ENCODE measurements at places on chromosomes 4 and X.

GRCh38 chrX:72029483-72030411, 102.0 kb downstream of the RTL5 start:
- DNase-seq, result peak; percentile 48

GRCh38 chrX:23822397-23822796, 39.4 kb downstream of the SAT1 start:
- DNase-seq, result no peak

DNA sequence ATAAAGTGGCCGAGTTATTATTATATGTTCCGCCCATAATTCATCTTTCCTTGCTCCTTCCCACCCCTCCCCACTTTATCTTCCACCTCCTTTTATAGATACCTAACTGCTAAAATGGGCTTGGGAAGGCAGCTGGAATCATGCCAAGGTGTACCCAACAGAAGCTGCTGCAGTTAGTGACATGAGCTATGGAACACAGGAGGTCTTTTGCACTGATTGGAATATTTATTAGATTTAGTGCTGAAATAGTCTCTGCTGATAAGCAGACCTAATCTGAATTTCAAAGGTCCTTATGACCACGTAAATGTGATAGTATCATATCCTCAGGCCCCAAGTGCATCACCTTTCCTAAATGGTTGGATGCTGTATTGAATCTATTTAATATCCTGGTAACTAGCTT, 64.9 kb downstream of the HMGB2 start:
- DNase-seq, result no peak

DNA sequence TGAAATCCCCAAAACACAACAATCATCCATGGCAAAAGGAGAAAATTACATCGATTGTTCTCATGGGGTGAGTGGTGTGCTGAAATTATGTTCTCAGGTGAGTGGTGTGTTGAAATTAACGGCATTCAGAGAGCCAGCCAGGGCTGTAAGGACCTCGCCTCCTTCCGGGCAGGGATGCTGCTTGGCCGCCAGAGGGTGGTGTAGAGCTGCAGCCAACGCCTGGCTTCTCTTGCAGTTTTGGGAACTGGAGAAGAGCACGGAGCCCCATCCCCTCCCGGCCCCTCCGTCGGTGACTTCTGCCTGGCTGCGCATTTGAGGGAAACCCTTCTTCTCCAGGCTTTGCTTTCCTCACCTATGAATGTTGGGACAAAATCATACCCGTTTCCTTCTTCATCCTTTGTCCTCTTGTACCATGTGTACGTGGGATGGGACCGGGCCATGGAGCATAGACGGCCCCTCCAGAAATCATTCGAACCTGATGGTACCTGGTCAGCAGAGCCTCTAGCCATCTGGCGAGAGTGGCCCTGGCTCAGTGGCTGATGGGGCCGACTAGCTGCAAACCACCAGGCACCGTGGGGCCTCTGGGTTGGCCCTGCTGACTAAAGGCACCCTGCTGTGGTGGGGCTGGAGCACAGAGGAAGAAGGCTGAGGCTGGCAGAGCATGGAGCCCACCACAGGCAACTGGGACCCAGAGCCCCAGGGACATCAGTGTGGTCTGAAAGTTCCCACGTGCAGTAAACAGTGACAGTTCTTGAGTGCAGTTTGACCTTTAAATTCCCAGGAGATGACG, 28.4 kb downstream of the TRMT44 start:
- DNase-seq, result peak; percentile 23

DNA sequence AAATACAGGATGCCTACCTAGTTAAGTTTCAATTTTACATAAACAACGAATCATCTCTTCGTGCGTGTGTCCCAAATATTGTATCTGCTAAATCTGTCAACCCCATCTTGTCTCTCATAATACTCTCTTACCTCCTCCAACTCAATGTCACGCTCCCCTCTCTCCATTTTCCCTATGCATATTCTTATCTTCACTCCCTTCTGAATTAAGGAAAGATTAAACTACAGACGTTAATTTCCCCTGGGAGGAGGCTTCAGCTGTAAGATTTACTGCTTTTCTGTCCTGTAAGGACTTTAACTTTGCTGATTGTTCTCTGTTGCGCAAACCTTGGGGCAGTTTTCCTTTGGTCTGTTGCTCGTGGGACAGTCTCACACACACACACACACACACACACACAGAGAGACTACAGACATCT, 455 bp upstream of the ABCB7 start:
- peak; percentile 18 for DNase-seq

DNA sequence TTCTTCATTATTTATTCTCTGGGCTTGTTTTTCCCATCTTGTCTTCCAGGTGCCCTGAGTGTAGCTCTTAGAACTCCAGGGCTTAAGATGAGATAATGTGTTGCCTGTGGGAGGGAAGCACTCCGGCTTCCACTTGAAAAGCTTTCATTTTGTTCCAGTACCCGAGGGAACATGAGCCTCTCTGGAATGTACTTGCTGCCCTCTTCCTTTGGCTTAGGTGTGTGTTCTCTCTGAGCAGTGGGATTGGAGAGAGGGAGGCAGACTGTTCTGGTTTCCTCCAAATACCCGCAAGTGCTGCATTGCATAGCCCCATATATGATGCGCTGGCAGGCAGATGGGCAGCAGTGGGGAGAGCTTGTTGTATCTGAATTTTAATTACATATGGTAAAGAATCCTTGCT, 861 bp upstream of the DTHD1 start:
- no peak for DNase-seq

GRCh38 chr4:74456849-74457395, 12.0 kb downstream of the AREG start:
- DNase-seq, result no peak

- DNase-seq, result no peak
Observed at GRCh38 chrX:40055495-40055894, 42.3 kb downstream of the BCOR start.

- DNase-seq, result no peak
Observed at GRCh38 chr4:10079912-10080588, 36.5 kb downstream of the WDR1 start.

GRCh38 chrX:66489339-66489738, 149.5 kb downstream of the EDA2R start:
- no peak for DNase-seq

- no peak for DNase-seq
Observed at GRCh38 chr4:98098764-98099163, 44.5 kb downstream of the STPG2 start.
